ENCODE measurements at places on chromosomes 2 and 18.
A peak's percentile ranks its signal among the peaks of the same experiment; 100 is the strongest.

- DNase-seq: no peak
Observed at GRCh38 chr2:19070886-19071285, 287.5 kb downstream of the OSR1 start.

DNA sequence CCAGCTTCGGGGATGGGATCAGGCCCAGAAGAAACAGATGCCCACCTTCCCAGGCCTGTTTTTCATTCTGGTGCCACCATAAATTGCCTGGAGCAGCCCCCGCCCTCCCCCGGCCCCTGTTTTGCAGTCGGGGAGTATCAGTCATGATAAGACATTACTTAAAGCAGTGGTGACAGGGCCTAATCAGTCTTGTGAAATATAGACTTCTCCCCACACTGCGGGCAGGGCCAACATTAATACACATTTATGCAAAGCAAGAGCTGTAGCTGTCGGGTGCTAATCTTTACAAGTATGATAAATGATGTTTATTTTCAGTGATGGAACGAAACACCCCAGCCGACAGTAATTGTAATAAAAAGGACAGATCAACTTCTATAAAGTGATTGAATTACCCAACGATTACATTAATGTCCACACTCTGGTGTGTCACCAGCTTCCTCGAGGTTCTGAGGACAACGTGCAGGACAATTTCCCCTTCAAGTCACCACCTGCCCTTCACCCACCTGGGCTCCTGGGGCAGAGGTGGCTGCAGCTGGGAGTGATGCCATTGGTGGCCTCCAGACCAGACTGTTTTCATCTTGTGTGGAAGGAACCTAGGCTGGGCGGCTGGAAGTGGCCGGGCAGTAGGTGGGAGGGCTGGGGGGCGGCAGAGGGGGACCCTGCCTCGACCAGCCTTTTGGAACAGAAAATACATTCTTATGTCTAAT lies 226.0 kb downstream of the TFCP2L1 start:
- DNase-seq: no peak

- DNase-seq: no peak
Observed at GRCh38 chr2:241273210-241274020, 42.1 kb downstream of the HDLBP start.

GRCh38 chr2:12980817-12981216 lies 264.1 kb downstream of the TRIB2 start:
- no peak for DNase-seq

DNA sequence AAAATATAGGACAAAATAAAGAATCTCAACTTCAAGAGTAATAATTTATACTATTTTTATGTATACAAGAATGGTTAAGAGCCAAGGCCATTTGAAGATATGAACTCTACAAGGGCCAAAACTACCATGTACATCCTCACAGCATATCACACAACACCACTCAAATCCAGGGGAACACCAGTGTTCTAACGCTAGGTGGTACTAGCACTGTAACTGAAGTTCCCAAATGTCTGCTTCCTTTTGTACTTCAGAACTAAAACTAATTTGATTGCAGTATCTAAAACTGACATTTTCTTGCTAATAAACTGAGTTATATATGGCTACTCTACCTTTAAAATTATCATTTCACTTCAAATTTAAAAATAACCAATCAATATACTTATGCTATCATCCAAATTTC lies 47.0 kb downstream of the REV1 start:
- DNase-seq: peak; percentile 6

DNA sequence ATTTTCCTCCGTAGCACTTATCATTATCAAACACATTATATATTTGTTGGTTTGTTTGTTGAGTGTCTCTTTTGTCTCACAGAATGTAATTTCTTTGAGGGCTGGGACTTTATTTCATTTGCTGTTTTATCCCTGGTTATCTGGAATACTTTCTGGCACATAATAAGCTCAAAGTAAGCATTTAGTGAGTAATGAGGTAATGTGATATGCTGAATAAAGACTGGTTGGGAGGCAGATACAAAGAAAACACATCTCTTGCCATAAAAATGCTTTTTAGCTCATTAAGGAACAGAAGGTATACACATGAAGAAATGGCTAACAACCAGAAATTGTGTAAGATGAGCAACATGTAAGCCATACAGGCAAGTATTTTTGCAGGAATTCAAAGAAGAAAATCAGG lies 1411.8 kb downstream of the LRP1B start:
- DNase-seq: no peak

DNA sequence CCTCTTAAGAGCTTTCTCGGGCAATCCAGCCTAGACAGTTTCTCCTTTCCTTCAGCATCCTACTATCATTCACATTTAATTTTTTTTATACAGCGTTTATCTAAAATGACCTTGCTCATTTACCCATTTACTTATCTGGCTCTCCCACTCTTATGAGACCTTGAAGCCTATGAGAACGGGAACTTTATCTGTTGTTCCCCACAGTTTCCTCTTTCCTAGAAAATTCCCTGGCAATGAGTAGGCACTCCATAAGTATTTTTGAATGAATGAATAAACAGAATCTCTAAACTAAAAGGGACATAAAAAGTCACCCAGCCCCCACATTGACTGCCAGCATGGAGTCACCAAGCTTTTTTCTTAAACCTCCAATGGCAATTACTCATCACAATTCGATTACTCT lies 353.2 kb downstream of the METTL4 start:
- DNase-seq: no peak

DNA sequence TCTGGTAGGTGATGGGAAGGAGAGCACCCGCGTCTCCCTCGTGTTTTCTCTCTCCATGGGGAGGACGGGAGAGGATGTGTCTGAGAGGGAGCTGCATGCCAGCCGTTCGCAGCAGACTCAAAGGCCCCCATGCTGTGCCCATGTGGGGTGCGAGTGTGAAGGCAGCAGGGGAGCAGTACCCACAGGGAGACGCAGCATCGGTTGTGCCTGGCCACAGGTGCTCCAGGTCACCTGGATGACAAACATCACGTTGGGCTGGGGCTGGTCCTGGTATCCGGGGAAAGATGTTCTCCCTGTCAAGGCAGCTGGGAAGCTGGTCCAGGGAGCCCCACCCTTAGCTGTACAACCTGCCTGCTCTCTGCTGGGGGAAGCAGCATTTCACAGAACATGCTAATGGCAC lies 119.5 kb upstream of the SALL3 start:
- DNase-seq: no peak

DNA sequence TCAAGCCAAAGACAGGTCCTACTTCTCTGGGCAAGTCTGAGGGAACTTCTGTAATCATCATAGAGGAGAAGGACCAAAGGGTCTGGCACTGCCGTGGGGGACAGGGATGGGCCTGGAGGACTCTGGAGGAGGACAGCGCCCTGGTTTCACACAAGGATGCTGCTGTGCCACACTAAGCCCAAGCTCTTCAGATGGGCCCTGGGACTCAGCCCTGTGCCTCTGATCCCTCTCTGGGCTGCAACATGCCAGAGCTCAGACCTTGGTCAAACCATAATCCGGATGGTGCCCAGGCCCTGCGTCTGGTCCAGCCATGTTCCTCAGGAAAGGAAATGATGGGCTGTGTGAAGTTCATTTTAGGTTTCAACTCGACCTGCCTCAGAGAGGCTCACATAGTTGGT lies 222.0 kb upstream of the COPS8 start:
- no peak for DNase-seq

DNA sequence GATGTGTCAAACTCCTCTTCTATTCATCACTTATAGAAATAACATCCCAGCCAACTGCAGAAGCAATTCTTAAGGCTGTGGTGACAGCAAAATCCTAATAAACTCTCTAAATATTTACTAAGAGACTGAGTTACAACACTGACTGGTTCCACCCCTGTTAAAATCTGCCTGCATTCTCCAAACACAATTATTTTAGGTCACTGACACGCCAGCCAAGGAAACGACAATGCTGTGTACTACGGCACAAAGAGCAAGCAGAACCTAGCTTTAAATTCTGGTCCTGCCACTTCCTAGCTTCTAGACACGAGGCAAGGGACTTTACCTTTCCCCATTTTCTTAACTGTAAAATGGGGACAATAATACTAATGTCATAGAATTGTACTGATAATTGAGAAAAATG lies 4.1 kb downstream of the CYRIA start:
- DNase-seq: no peak

- DNase-seq: no peak
Observed at GRCh38 chr2:106339132-106339531, 129.1 kb downstream of the RGPD3 start.

- no peak for DNase-seq
Observed at GRCh38 chr2:172921532-172922236, 154.0 kb upstream of the MAP3K20 start.

DNA sequence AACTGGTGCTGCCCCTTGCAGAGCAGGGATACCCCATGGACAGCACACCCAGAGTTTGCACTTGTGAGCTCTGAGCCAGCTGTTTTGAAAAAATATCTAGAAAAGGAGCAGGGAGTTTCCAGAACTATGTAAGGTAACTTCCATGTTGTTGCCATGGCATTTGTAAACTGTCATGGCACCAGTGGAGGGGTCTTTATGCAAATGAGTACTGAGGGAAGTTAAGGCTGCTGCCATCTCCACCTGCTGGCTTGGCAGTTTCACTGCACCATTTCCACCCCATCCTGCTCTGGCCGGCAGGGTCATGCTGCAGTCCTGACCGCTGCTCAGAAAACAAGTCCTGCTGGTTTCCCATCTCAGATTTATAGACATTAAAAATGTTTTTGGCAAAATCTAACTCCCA lies 52.3 kb upstream of the SNTG2 start:
- DNase-seq: no peak

- DNase-seq: no peak
Observed at GRCh38 chr18:11035814-11036495, 113.4 kb downstream of the PIEZO2 start.

DNA sequence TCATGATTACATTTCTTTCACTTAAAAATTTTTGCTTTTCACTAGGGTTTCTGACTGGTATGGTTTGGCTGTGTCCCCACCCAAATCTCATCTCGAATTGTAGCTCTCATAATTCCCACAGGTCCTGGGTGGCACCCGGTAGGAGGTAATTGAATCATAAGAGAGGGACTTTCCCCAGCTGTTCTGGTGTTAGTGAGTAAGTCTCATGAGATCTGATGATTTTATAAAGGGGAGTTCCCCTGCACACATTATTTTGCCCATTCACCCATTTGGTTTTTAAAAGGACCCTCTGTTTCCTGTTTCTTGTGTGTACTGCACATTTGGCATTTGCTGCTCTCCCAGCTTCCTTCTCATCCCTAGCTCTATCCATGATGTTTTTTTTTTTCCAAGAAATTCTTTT lies 27.8 kb upstream of the NETO1 start:
- DNase-seq: no peak

- no peak for DNase-seq
Observed at GRCh38 chr2:49702740-49703139, 548.4 kb upstream of the FSHR start.

DNA sequence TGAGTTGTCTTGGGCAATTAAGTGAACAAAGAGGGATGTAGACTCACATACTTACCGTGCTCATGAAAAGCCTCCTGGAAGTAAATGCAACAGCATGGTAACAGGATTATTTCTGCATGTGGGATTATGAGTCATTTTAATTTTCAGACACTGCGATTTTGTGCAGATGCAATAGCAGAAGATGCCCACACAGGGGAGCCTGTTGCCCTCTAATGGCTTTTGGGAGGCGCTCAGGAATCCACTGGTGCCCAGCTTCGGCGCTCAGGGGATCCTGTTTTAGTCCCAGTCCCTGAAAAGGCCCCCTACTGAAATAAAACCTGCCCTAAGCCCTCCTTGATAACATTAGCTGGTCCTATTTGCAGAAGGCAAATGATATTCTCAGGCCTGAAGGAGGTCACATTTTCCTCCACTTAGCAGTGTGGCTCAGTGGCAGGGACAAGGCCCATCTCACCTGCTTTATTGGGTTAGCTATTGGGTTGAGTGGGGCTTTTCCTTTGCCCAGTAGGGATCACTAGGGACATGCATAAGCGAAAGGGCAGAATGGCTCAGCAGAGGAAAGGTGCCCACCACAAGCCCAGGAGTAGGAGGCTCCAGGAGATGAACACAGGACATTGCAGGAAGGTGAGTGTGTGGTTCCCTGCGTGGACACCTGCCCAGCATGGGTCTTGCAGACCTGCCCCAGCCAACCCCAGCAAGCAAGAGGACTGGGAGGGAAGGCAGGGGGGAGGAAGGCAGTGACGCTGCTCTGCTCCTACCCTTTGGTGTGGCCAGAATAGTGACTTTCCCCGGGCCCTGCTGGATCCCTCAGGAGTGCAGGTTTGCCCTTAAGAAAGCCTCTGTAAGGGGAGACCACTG lies 26.5 kb upstream of the KCNS3 start:
- peak; percentile 1 for DNase-seq

DNA sequence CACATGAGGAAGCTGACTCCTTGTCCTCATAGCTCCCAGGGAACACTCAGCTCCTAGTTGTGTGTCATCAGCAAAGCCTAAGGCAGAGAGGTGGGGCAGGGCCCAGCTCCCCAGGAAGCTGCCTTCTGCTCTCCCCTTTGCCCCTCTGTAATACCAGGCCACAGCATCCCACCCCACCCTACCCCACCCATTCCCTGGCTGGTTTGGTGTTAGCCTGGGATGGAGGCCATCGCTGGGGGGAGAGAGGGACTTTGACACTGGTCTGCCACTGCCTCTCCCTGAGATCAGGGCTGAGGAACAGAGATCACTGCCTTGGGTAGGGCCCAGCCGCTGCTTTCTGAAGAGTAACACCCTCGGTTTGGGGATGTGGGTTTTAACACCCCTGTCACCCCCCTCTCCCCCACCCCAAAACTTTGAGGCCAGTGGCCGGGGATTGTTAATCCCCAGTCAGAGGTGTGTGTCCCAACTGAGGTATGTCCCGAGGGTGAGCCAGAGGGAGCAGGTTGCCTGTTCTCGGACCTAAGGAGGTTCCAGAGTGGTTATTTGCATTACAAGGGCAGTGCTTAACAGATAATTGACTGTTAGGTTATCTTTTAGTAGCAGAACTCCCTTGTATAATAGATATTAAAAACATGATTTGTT lies 41.4 kb downstream of the TET3 start:
- DNase-seq: peak; percentile 51

Measured in CD14-positive monocyte (primary cell).